HepG2 (cell line): ENCODE measurements at places on chromosomes 4 and X.

- no peak for DNase-seq
Measured at GRCh38 chr4:185682236-185682635, 129.8 kb downstream of the SORBS2 start.

DNA sequence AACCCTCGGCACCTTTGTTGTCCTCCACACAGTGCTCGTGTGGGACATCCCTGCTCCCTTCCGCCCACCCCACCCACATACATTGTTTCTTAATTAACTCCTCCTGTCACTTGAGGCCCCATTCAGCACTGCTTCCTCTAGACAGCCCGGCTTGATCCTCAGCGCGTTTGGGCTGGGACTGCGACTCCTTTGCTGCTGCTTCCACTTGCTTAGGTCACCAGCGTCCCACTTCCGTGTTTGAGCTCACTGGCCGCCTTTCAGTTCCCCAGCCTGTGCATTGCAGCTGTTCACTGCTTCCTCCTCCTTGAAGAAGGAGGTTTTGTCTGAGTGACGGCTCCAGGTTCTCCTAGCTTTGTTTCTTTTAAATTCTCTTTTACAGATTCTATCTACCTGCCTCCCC, 16.1 kb downstream of the RNF4 start:
- no peak for DNase-seq

DNA sequence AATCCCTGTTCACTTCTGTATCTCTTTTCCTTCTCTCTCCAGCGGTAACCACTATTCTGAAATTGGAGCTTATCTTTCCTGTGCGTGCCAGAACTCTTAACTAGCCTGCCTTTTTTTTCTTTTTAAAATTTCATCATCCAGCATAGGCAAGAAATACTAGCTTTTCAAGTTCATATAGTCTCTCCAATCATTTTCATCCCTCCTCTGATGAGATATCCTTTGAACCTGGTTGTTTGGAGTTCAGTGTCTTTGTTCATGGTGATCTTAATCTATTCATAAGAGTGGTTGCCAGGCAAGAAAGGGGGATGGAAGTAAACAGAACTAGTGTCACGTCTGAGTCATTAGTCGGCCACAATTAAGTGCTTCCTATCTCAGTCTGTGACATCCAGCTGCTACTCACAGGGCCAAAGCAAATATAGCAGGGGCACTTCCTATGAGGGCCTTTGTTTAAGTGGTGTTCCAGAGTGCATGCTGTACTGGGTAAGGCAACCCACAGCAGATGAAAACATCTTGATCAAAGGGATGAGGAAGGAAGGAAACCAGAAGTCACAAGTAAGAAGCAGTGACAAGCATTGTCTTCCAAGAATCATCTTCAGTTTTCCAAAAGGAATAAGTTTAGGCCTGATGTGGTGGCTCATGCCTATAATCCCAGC, 56.4 kb upstream of the XIAP start:
- DNase-seq: peak; percentile 97

- DNase-seq: no peak
Measured at GRCh38 chrX:69215161-69215875, 50.1 kb upstream of the PJA1 start.

- no peak for DNase-seq
Measured at GRCh38 chr4:141658309-141658708, 21.9 kb downstream of the IL15 start.

GRCh38 chr4:65021149-65021548, 611.9 kb upstream of the TECRL start:
- no peak for DNase-seq

DNA sequence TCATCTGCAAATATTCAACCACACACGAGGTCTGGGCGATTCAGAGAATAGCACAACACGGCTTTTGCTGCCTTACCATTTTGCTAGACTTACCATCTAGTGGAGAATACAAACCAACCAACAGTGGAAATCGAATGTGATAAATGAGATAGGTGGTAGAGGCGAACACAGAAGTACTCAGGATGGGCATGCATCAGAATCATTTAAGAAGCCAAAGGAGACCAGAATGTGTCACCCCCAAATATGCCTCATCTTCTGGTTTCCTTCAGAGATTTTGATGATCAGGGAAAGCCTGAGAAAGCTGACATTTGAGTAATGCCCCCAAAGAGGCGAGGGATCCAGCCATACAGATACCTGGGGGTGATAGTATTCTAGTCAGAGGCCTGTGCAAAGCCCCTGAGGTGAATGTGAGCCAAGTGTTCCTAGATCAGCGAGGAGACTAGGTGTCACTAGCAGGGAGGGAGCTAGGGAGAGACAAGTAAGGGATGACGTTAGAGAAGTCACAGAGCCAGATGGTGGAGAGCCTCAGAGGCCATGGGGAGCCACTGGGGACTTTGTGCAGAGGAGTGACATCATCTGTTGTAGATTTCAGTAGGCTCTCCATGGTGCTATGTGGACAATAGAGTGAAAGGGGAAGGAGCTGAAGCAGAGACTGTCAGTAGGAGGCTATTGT, 1.7 kb downstream of the MTMR1 start:
- no peak for DNase-seq

DNA sequence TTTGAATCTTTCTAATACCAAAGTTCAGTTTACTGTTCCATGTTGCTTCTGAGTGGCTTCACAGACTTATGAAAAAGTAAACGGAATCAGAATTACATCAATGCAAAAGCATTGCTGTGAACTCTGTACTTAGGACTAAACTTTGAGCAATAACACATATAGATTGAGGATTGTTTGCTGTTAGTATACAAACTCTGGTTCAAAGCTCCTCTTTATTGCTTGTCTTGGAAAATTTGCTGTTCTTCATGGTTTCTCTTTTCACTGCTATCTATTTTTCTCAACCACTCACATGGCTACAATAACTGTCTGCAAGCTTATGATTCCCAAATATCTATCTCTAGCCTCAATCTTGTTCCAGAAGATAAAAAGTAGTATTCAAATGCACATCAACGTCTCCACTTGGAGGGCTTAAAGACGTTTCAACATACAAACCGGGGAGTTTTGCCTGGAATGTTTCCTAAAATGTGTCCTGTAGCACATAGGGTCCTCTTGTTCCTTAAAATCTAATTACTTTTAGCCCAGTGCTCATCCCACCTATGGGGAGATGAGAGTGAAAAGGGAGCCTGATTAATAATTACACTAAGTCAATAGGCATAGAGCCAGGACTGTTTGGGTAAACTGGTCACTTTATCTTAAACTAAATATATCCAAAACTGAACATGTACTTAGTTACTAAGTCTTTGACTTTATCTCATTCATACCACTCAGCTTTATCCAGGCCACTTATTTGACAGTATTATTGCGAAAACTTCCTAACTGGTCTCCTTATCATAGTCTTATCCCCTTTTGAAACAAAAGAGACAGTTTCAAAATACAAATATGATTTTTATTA, 3.6 kb upstream of the AFP start:
- peak; percentile 97 for DNase-seq

DNA sequence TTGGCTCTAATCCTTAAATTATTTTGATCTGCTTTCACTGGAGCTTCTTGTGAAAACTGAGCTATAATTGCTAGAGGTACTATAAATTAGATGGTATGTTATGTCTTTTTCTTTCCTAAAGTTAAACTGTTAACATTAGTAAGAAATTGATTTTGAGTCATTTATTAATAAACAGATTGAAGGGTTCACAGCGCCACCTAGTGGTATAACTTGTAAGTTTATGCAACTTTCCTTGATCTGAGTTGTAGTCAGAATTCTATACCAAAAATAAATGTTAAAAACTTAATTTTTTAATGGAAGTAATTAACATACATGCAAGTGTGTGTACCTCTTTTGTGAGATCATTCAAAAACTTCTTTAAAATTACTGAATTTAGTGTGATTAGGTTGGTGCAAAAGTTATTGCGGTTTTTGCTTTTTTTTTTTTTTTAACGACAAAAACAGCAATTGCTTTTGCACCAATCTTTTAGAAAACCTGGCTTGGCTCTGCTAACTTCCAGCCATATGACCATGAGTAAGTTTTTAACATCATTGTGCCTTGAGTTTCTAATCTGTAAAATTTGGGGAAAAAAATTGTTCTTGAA, 151.5 kb downstream of the CENPC start:
- peak; percentile 15 for DNase-seq

DNA sequence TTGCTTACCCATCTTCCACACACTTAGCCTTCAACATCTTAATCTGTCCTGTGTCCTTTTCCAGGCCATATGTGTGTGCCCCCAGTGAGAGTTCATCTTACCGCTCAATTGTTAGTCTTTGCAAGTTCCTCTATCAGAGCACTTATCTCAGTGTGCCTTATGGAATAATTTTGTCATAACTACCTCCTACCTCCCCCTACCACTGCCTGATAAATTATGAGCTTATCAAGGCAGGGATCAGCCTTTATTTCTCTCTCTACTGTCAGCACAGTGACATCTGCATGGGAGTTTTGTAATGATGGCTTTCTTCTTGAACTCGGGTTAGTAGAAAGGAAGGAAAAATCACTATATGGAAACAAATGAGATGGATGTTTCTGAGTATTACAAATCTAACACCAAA, 53.2 kb downstream of the MTM1 start:
- no peak for DNase-seq

GRCh38 chr4:7007142-7007907, 35.8 kb upstream of the TADA2B start:
- peak; percentile 20 for DNase-seq

DNA sequence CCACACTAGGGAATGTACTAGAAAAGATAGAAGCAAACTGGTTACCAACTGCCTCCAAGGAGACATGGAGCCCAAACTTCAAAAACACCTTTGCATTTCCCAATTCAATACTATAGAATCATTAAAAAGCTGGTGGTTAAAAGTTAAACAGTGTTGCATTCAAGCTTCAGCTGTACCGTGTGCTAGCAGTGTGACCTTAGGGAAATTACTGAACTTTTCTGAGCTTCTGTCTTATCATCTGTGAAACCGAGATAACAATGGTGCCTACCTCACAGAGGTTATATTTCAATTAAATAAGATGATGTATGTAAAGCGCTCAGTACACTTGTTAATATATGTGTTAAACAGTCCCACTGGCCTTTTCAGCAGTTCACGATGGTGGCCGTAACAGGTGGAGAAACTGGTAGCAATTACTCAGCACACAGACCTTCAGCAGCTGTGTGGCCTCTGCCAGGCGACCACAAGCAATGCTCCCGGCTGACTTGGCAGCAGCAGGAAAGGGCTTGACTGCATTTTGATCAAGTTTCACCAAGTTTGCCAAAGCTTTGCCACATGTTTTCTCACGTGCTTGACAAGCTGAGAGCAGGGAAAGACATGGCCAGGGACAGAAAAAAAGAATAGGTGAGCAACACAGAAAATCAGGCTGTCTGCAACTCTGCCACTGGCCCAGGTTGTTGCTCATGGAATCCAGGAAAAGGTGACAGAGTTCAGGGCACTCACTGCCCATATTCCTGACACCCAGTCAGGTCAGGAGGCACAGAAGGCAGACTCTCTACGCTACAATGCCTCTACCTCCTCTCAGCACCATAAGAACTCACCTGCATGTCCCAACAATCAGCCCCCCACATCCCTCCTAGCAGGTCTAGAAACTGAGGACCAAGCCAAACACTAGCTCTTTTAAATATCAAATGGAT, 72.1 kb downstream of the PARM1 start:
- no peak for DNase-seq

DNA sequence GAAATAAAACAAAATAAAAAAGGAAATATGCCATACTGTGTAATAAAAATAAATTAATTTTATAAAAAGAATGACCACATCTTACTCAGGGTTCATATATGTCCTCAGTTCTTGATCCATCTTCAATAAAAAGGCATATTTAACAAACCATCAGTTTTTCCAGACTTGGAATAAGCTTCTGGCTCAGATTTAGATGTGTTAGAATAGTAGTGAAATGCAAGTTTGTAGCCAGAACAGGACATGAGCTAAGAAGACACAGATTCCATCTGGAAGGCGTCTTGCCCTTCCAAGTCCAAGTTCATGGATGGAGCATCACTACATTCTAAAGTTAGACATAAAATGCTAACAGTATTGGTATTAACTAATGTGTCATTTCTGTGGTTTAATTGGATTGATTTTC, 10.3 kb upstream of the LSM6 start:
- DNase-seq: no peak

DNA sequence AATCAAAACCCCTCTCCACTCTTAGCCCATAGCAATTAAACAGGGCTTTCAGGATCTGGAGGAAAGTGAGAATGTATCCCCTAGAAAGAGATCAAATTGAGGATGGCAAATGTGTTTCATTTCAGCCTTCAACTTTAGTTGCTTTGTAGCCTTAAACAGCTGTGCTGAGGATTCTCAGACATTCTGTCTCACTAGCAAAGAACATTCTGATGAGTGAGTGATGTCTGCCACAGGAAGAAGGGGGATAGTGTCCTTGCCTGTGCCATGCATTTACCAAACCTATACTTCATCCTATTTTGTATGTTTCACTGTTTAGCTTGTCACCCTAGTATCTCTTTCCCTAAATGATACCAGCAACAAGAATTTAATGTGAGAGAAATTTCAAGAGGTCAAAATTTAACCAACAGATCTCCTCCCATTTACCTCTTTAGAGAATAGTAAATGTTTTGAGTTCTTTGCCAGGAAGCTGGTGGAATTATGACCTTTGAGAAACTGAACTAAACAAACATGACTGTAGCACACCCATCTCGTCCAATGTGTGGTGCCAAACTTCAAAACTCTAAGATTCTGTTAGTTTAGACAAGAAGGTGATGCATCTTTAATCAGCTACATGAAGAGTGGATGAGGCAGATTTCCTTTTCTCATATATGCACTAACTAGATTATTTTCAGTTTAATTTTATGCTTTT, 165.6 kb downstream of the PALLD start:
- no peak for DNase-seq

- no peak for DNase-seq
Measured at GRCh38 chr4:1211891-1212545, 36.9 kb downstream of the CTBP1 start.

DNA sequence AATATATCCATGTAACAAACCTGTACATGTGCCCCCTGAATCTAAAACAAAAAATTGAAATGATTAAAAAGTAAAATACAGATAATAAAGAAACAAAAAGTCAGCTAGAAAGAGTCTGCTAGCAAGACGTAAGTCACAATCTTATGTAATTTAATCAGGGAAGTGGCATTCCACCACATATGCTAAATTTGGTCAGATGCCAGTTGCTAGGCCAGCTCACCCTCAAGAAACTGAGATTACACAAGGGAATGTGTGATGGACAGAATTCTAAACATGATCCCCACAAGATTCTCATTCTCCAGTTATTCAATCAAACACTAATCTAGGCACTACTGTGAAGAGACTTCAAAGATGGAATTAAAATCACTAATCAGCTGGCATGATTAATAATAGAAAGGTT, 689.3 kb downstream of the CENPC start:
- DNase-seq: no peak

GRCh38 chr4:156329779-156330178, 376.1 kb upstream of the CTSO start:
- DNase-seq: no peak

- DNase-seq: no peak
Measured at GRCh38 chr4:169774466-169775445, 17.0 kb upstream of the HPF1 start.

DNA sequence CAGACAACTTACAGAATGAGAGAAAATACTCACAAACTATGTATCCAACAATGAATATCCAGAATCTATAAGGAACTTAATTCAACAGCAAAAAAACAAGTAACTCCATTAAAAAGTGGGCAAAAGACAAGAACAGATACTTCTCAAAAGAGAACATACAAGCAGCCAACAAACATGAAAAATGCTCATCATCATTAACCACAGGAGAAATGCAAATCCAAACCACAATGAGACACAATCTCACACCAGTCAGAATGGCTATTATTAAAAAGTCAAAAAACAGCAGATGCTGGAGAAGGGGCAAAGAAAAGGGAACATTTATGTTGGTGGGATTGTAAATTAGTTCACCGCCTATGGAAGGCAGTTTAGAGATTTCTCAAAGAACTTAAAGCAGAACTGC, 150.3 kb downstream of the FGF16 start:
- DNase-seq: no peak

- no peak for DNase-seq
Measured at GRCh38 chr4:147518086-147518485, 37.2 kb downstream of the EDNRA start.
